ENCODE measurements at places on chromosomes 12 and 14.

- DNase-seq: peak; percentile 25
These were observed 32.6 kb upstream of the HIF1A start for GRCh38 chr14:61662437-61663311.

DNA sequence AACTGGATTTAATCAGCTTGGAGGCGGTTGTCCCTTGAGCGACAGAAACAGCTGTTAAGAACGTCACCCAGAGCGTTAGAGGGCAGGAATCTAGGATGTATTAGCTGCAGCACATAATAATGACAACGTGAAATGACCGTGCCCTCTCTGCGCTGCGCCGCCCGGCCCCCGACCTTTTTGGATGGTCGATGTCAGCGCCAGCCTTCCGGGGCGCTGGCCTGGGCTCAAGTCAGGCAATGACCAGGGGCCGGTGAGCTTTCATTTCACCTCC lies 427 bp upstream of the TMEM120B start:
- DNase-seq: no peak

- no peak for DNase-seq
These were observed 7.3 kb downstream of the ULK1 start for GRCh38 chr12:131901431-131902331.

GRCh38 chr12:22406627-22407026 lies 72.1 kb upstream of the ST8SIA1 start:
- no peak for DNase-seq

DNA sequence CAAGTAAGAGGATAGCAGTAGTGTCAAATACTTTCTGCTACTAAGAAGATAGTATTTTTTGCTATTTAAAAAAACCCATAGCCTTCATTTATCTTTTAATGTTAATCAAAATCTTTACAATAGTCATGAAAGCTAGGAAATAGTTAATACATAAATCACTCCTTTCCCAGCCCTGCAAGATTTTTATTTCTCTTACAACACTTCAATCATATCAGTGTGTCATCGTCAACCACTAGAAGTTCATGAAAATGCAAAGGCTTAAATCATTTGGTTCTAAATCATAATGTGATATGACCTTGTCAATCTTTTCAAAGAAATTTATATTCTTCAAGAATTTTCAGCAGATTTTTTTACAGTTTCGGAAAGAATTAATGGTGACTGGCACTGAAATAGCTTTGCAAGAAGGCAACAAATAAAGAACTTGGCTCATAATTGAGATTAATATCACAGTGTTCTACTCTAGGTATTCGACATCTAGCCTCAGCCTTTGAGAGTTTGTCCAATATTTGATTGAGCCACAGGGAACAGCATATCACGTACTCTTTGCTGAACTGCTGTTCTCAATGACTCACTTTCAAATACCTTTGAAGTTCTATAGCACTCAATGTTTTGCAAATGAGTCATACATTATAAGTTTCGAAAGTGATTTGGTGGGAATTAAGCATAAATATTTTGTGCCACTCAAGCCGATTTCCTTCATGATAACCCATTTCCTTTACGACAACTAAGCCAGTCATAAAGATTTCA lies 384.0 kb upstream of the FOXG1 start:
- no peak for DNase-seq

GRCh38 chr12:82774666-82775065 lies 88.0 kb downstream of the TMTC2 start:
- no peak for DNase-seq

GRCh38 chr12:108753976-108754375 lies 22.7 kb upstream of the CORO1C start:
- DNase-seq: no peak

DNA sequence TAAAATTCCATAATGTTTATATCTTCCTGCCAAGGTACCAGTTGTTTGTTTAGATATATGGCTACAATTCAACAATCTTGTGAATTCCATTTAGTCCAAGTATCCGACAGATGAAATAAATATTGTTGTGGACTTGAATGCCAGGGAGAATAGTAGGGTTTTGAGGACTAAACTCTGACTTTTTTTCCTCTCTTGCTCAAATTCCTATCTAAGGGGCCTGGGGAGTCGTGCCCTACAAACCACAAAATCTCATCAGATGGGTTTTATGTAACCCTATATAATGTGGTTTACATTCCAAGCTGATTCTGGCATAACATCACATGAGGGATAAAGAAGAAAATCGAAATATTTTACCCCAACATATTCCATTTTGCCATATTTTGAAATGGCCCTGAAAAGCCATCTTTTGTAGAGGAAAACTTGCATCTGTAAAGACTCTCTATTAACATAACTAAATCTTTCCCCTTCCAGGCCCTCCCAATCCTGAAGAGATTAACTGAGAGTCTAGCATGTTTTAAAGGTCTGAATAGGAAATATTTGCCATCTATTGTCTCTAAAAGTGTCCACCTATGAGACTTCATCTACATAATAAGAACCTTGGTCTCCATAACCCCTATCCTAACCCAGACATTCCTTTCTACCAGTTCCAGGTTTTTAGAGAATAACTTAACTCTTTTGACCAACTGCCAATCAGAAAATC lies 184.7 kb upstream of the KITLG start:
- no peak for DNase-seq

- no peak for DNase-seq
These were observed 38.0 kb downstream of the IQSEC3 start for GRCh38 chr12:104551-105081.

- DNase-seq: no peak
These were observed 42.3 kb upstream of the GLIPR1 start for GRCh38 chr12:75438059-75438754.

- no peak for DNase-seq
These were observed 11.8 kb downstream of the CD163L1 start for GRCh38 chr12:7431993-7432685.

DNA sequence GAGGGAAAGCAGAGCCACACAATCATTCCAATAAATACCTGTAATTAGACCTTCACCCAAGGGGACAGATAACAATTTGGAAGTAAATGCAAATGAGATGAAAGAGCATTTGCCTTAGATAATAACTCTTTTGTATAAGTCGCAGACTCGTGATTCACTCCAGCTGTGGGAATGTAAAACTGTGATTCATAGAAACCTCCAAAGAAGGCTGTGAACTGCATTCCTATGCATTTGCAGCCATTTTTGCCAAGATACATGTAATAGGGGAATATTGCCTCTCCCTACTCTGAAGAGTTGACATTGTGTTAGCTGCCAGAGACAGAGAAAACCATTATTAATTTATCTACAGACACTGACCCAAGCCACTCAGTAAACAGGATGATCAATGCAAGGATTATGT lies 181.9 kb upstream of the ARHGAP5 start:
- no peak for DNase-seq

DNA sequence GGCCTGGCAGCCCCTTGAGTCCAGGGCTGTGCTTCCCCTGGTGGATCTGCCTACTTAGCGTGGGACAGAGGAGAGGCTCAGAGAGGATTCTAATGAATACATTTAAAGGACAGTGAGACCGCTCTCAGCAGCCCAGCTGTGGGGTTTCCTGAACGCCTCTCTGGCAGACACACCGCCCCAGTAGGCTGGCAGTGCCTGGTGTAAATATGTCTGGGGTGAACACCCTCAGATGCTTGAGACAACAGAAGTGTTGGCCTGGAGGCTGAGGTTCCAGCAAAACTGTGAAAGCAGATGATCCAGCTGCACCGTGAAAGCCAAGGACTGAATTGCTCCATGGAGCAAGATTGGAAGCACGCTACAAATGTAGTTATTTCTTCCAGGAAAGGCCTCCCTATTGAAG lies 55.1 kb downstream of the LRRC74A start:
- DNase-seq: no peak

DNA sequence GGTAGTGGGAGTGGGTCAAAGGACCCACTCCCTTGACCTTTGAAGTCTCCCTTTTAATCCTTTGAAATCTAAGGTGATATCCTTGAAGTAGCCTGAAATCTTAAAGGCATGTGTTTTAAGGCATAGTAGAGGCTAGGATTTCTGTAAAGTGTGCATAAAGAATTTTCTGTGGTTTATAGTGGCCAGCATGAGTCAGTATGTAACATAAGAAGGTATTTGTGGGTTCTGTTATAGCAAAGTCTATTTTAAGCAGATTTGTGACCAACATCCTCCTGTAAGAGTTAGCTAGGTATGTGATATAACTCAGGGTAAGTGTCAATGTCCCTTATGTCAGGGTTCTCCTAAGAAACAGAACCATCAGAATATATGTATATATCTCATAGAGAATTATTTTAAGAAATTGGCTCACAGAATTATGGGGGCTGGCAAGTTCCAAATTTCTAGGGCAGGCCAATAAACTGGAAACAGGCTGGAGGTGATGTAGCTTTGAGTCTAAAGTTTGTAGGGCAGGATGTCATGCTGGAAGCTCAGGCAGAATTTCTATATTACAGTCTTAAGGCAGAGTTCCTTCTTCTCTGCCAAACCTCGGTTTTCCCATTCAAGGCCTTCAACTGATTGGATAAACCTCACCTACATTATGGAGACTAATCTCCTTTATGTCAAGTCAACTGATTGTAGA lies 18.7 kb upstream of the EPYC start:
- DNase-seq: no peak

- DNase-seq: no peak
These were observed 79.4 kb upstream of the CDKN3 start for GRCh38 chr14:54317391-54317790.

GRCh38 chr12:19014240-19014639 lies 115.3 kb upstream of the PLEKHA5 start:
- no peak for DNase-seq

DNA sequence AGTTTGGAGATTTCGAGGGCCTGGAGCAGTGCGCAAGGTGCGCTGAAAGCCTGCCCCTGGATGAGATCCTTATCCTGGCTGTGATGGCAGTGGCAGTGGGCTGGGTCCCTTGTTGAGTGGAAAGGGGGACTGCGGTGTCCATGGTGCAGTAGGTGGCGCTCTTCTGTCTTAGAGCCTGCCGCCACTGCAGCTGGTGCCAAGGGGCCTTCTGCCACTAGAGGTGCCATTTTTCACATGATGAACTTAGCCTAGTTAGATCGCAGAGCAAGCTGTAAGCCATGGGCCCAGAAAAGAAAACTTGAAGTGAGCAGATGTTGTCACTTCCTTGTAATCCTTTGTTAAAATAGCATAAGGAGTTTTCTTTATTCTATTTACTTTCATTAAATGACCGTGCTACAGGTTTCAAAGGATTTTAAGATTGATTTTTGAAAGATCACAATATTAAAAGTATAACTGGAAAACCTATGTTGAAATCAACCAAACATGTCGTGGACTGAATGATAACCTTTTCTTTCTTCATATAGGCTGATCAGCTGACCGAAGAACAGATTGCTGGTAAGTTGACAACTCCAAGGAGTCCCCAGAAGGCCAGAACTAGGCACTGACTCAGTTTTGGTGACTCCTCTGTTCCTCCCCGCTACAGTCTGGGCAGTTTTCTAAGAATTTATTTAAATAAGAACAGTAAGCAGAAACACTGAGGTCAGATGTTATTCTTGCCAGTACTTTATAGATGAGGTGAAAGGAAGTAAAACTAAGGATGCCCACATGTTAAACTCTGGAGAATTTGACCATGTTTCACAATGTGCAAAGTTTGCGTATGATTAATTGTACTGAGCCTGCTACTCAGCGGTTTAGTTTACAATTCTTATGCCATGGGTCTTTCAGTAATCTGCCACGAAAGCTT lies 3.0 kb downstream of the CALM1 start:
- DNase-seq: peak; percentile 65

GRCh38 chr14:90198541-90199060 lies 57.8 kb upstream of the PSMC1 start:
- no peak for DNase-seq

Data from stimulated activated CD8-positive, alpha-beta memory T cell treated with anti-CD3 and anti-CD28 coated beads, Interleukin-2, amount 100 ng/mL, for 48 hours (primary cell).